WTC11 (cell line): ENCODE measurements at places on chromosomes 16 and 17.
A peak's percentile ranks its signal among the peaks of the same experiment; 100 is the strongest.

- DNase-seq = no peak
Measured at GRCh38 chr16:87581857-87582215, 20.5 kb upstream of the JPH3 start.

GRCh38 chr16:67530013-67530939, 1.6 kb downstream of the RIPOR1 start:
- DNase-seq = peak; percentile 53

- DNase-seq = no peak
Measured at GRCh38 chr17:81030741-81031565, 4.0 kb upstream of the BAIAP2 start.

DNA sequence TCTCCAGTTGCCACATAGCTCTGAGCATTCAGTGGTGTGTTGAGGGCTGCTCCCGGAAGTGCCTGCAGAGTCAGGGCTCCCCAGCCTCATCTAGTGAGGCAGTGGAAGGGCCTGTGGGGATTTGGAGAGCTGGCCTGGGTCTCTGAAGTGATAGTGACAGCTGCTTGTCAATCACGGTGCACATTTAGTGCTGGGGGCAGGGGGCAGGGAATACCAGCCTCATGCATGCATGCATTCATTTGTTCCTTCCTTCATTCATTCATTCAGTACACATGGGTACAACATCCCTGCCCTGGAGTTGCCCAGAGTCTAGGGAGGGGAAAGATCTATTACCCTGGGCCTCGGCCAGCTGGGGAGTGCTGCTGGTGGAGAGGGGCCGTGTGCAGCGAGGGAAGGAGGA, 11.3 kb upstream of the STH start:
- no peak for DNase-seq

GRCh38 chr17:18028114-18028951, 10.6 kb downstream of the ATPAF2 start:
- no peak for DNase-seq

DNA sequence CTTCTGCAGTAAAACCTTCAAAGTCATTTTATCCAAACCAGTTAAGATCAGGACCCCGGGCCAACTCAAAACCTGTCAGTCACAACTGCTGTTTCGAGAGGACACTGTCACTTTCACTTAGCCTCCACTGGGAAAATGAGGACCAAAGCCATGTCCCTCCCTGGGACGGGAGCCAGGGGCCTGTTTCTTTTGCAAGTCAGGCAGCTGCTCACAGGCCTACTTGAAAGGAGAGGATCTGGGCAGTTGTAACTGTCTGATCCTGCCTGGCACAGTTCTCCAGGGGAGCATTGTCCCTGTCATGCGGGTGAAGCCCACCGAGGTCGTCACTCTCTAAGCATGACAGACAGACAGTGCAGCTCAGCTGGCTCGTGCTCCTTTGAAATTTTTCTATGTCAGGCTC, 276.2 kb downstream of the NPIPA8 start:
- no peak for DNase-seq

DNA sequence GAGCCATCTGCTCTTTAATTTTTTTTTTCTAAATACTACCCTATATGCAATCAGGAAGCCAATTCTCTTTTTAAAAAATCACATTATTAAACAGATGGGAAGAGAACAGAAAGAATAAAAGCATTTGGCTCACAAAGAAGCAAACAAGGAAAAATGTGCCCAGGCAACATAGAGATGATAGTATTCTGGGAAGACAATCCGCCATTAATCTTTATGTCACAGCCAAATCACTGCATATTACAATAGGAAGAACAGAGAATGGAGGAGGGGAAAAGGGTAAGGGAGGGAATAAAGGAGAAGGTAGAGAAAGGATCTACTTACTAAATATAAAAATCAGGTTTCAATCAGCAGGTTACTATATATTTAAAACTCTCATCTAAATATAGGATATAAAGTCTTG, 34.3 kb downstream of the STAT5B start:
- DNase-seq = no peak
